ENCODE measurements at places on chromosomes 16 and 17.

DNA sequence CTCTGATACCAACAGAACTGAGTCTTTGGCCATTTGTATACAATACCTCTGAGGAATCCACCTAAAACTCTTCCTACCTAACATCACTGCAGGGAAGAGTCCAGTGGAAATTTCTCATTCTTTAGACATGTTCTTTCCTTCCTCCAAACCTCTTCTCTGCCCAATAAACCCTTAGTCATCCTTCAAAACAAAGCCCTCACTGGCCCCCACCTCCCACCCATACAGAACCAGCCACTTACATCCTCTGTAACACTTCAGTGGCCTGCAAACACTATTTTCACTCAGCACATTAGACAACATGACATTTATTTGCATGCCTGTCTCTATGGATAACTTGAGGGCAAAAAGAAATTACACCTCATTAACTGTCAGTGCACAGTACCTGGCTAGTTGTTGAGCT, 200.3 kb upstream of the NOG start:
- DNase-seq, result peak; percentile 24

GRCh38 chr17:68519911-68520310, 7.7 kb downstream of the PRKAR1A start:
- DNase-seq, result no peak

DNA sequence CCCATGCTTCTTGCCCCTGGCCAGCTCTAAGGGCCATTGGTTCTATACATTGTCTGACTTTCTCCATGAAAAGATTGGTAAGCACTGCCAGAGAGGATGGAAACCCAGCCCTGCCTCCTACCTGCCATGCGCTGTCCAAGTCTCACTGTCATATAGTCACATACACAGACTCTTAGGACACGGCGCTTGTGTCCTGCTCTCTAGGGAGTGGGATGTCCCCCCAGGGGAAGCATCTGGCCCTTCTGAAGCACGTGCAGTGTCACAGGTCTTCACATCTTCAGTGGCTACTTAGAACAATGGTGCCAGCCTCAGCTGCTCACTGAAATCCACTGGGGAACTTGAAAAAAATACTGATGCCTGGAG, 38.7 kb downstream of the MYO18A start:
- no peak for DNase-seq

DNA sequence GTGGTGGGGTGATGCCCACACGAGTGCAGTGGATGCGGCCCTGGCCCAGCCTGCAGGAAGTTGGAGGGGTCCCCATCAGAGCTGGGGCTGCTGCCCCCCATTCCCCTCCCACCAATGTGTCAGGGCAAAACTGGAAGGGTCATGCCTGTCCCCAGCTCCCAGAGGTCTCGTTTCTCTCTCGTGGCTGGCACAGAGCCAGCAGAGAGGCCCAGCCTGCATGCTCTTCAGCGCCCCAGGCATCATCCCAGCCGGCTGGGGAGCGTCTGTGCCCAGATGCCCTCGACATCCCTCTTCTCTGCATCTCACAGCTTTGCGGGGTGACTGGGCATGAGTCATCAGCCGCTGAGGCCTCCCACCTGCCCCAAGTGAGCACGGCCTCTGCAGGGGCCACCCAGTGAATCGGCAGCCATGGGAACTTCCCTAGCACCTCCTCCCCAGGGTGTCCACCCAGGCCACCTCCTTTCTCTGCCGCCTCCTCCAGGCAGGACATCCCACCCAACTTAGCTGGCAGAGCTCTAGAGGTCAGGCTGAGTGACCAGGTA, 9.8 kb upstream of the CSNK1D start:
- peak; percentile 89 for DNase-seq

DNA sequence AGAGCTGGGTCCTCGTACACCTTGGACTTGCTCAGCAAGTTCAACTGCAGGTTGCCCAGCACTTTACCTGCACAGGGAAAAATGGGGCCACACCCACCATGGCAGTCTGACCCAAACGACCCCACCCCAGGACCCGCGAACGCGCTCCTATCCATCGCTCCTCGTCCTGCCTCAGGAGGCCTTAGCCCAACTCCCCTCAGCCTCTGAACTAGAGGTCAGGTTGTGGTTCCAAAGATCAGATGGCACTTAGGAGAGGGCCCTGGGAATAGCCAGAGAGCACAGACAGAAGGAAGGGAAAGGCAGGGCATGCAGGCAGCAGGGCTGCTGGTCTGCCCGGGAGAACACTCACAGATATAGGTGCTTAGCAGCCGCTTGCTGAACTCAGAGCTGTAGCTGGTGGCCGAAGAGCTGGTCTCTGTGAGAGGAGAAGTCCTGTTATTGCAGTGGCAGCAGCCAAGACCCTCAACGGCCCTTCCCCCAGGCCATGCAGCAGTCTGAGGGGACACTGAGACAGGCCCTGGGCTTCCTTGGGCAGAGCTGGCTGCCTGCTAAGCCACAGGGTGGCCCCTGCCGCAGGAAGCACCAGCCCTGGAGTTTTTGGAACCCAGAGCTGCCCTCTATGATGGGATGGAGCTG, 6.9 kb downstream of the ZACN start:
- DNase-seq, result no peak

DNA sequence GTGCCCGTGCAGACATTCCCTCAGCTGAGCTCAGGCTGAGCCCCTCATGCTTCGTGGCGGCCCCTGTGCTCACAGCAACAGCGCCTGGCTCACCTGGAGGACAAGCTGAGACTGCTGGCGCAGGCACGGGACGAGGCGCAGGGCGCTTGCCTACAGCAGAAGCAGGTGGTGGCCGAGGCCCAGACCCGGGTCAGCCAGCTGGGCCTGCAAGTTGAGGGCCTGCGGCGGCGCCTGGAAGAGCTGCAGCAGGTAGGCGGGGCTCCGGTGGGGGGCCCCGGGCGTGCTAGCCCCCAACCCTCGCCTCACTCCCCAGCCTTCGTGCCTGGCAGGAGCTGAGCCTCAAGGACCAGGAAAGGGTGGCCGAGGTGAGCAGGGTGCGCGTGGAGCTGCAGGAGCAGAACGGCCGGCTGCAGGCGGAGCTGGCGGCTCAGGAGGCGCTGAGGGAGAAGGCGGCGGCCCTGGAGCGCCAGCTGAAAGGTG, 1.4 kb upstream of the RAC3 start:
- no peak for DNase-seq

GRCh38 chr17:33040461-33040860, 48.8 kb downstream of the SPACA3 start:
- no peak for DNase-seq

DNA sequence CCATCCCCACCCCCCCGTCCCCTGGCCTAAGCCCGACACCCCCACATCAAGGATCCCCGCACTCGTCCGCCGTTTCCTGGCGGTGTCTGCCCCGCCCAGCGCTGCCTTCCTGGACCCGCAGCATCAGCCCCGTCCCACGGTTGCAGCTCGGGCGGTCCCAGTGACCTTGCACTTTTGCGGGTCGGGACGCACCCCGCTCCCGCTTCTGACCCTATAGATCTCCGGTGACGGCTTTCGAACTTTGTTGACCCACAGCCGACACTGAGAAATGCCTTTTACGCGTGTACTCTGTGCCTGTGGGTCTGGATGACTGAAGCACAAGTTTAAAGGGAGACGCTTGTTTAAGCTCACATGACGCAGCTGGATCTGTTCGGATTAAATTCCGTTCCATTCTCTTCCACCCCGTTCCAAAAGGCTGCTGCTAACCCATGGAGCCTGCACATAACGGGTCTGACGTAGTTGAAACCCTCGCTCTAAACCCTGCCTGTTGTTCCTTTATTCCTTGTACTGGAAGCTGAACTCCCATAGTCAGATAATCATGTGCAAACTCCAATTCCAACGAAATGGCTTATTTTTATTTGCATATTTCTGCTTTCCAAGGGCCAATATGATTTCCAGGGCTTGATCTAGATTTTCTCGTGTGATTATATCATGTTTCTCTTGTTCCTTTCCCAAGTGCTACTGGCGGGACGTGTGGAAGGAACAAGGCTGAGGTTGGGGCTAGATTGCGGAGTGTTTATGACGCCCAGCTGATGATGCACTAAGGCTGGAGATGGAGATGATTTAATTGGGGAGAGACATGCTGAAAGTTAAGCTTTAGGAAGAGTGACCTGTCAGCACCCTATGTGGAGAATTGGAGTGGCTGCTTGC, 834 bp downstream of the FLYWCH1 start:
- DNase-seq, result peak; percentile 37

DNA sequence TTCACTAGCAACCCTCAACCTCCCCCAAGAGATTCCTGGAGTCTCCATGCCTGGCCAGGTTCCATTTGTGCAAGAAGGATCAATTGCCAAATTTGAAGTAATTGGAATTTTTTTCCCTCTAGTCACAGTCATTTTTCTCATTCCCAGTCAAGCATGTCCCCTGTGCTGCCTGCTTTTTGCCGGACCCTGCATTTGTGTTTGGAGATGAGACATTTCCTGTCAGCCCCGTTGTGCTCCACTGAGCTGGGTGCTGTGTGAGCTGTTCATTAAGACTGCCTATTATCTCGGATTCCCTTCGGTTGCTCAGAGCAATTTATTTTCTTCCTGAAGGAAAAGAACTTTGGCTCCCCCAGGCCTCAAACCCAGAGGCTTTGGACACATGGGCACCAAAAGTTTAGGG, 201.0 kb upstream of the NLRP1 start:
- DNase-seq, result no peak

DNA sequence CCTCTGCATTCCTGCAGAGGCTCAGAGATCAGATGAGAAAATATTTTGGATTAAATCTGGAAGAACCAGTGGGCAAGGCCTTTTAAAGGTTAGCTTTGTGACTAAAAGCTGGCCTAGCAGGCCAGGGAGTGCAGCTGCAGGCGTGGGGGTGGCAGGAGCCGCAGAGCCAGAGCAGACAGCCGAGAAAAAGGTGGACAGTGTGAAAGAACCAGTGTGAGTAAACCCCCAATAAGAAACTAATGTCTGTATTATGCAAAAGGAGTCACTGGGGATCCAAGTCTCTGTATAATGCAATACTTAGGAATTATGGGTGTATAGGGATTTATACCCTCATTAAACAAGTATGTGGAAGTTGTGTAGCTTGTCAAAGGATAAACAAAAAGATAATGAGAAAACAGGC, 21.4 kb upstream of the SPACA3 start:
- no peak for DNase-seq

- no peak for DNase-seq
Observed at GRCh38 chr16:29959293-29959692, 2.6 kb upstream of the TMEM219 start.

DNA sequence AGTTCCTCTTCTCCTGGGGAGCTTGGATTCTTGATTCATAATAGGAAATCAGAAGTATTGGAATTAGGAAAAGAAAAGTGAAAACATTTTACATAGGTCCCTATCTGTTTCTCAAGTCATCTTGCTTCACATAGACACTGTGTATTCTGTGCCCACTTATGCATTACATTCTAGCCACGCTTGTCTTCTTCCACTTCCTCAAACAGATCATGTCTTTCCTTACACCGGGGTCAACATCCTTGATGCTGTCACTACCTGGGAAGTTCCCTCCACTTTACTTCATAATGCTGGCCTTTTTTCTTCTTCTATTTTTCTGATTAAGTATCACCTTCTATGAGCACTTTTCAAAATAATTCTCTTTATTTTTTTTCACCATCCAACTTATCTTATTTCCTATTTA, 606.4 kb upstream of the CDH8 start:
- no peak for DNase-seq

DNA sequence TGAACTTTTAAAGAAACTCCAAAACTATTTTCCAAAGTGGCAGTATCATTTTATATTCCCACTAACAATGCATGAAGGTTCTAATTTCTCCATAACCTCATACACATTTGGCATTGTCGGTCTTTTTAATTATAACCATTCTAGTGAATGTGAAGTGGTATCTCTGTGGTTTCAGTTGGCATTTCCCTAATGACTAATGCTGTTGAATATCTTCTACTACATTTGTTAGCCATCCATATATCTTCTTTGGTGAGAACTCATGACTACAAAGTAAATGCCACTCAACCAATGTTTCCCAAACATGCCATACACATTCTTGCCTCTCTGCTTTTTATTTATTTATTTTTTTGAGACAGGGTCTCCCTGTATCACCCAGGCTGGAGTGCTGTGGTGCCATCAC, 31.7 kb upstream of the TAOK1 start:
- no peak for DNase-seq

DNA sequence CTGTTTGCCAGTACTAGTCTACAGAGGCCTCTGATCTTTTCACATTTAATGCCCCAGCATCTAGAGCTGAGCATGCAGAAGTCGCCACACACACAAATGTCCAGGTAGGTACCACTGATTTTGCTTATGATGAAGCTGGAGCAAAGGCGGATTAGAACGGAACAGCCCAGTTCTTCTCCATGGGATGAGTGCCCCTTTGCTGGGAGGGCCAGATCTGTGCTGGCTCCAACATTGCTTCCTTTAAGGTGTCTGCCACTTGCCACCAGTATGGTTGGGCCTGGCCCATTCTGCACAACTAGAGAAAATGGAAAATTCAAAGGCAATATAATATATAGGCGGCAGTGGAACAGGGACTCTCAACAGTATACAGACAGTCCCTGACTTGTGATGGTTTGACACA, 2.2 kb upstream of the MNT start:
- DNase-seq, result no peak

GRCh38 chr16:9821331-9821730, 360.9 kb downstream of the GRIN2A start:
- no peak for DNase-seq

DNA sequence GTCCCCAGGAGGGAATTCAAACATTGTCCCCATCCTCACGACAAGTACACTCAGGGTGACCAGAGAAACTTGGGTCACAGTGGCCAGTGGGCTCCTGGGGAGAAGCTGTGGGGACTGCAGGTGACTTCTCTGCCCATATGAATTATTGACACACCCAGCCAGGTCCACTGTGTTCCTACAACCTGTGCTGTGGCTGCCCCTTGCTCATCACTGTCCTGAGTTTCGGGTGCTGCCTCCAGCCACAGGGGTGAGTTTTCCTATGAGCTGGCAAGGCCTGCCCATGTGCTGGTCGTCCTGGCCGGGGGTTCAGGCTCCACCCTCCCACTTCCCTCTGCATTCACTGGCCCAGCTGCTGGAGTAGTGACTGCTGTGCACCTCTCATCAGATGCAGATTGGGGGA, 59.0 kb upstream of the RBFOX3 start:
- DNase-seq, result no peak

GRCh38 chr16:14501331-14502255, 128.5 kb downstream of the PARN start:
- peak; percentile 53 for DNase-seq

DNA sequence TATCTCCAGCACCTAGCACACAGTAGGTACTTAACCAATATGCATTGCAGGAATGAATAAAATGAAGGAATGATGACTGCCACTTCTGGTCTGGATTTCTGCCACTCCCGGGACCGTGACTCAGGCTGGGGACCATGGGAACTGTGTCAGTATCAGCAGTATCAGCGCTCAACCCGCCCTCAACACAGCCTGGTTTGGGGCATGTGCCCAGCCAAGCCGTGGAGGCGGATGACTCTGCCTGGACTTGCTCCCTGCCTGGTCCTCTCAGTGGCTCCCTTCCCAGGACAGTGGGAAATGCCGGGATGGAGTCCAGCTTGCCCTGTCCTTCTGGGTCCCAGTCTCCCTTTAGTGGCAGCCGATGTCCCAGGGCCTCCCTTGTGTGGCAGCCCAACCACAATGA, 55.1 kb downstream of the SRCIN1 start:
- DNase-seq, result no peak

GRCh38 chr16:27428026-27428785, 26.2 kb downstream of the IL21R start:
- DNase-seq, result peak; percentile 40

- DNase-seq, result no peak
Observed at GRCh38 chr17:76333673-76334505, 19.8 kb downstream of the PRPSAP1 start.

GRCh38 chr17:42329025-42329976, 41.0 kb downstream of the STAT5A start:
- no peak for DNase-seq

All from NB4 (cell line).